Aorta (tissue), 5 donors: ENCODE measurements at places on chromosomes 6 and 20.

DNA sequence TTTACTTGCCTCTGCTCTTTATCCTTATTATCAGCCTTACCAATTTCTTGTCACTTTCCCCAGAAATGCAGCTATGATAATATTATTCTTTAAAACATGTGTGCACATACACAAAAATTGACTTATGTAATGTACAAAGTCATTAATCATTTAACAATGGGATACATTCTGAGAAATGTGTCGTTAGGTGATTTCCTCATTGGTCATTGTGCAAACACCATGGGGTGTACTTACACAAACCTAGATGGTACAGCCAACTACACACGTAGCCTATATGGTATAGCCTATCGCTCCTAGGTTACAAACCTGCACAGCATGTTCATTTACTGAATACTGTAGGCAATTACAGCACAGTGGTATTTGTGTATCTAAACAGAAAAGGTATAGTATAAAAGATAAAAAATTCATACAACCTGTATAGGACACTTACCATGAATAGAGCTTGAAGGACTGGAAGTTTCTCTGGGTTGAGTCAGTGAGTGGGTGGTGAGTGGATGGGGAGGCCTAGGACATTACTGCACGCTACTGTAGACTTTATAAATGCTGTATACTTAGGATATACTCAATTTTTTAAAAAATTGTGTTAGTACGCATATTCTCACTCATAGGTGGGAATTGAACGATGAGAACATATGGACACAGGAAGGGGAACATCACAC is 56.9 kb downstream of the HIVEP1 start:
- DNase-seq = no peak
- no peaks in the 10 kb centered on the region for H3K36me3 ChIP-seq
- H3K27ac ChIP-seq = no peak overlapping the region
- H3K27me3 ChIP-seq = no peaks in the 10 kb centered on the region

DNA sequence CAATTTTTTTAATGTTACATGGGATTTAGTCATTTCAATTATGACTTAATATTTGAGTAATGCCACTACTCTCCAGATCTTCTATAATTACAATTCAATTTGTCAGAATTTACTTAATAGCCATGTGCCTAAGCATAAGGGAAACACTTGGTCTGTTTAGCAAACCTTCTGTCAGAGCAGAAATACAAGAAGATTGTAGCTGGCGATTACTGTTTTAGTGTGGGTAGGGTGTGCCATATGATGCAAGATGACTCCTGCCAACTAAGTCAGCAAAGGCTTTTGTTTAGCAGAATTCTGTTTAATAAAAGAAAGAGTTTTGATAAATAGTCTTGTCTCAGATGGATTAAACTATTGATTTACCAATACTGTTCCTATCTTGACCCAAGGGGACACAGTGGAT is 455.4 kb downstream of the RNF144B start:
- H3K36me3 ChIP-seq = no peaks in the 10 kb centered on the region
- no peak overlapping the region for H3K27ac ChIP-seq
- no peaks in the 10 kb centered on the region for H3K27me3 ChIP-seq
- H3K4me1 ChIP-seq = no peaks in the 10 kb centered on the region

DNA sequence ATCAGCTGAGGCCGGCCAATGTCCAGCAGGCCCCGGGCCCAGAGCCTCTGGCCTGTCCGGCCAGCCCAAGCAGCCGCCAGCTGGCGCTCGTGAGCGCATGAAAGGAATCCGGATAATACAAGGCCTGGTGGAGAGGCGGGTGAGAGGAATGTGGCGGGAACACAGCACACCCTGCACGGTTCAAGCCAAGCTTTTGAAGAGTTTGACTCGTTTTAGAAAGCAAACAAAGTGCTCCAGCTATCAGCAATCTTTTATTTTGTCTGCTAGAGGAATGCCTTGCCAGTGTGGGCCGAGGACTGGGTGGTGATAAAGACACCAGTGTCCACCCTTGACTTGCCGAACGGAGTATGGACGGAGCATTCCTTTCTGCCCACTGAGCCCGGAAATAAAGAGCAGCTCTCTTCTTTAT is 9.3 kb upstream of the NEDD9 start:
- H3K36me3 ChIP-seq = no peaks in the 10 kb centered on the region
- peak; percentile 94 for DNase-seq
- H3K27me3 ChIP-seq = no peaks in the 10 kb centered on the region
- H3K4me1 ChIP-seq = peaks cover 2% of the 10 kb centered on the region

GRCh38 chr20:38278131-38278530 is 17.6 kb upstream of the KIAA1755 start:
- DNase-seq = no peak
- H3K27ac ChIP-seq = no peak overlapping the region
- H3K4me1 ChIP-seq = no peaks in the 10 kb centered on the region

GRCh38 chr6:117817499-117817898 is 89.6 kb upstream of the SLC35F1 start:
- H3K4me1 ChIP-seq = no peaks in the 10 kb centered on the region
- H3K27me3 ChIP-seq = no peaks in the 10 kb centered on the region
- H3K36me3 ChIP-seq = no peaks in the 10 kb centered on the region
- DNase-seq = no peak
- no peak overlapping the region for H3K4me3 ChIP-seq

- no peak for DNase-seq
- H3K27me3 ChIP-seq = no peaks in the 10 kb centered on the region
- H3K36me3 ChIP-seq = peaks cover 2% of the 10 kb centered on the region
- H3K4me3 ChIP-seq = no peak overlapping the region
- H3K27ac ChIP-seq = no peak overlapping the region
These were observed 1.8 kb downstream of the SNRPB start for GRCh38 chr20:2468581-2469407.
